Kidney tubule cell (primary cell): ENCODE measurements at places on chromosomes 1 and 21.
A peak's percentile ranks its signal among the peaks of the same experiment; 100 is the strongest.

- no peak for DNase-seq
These were observed 124.2 kb downstream of the GALNT2 start for GRCh38 chr1:230191079-230191804.

DNA sequence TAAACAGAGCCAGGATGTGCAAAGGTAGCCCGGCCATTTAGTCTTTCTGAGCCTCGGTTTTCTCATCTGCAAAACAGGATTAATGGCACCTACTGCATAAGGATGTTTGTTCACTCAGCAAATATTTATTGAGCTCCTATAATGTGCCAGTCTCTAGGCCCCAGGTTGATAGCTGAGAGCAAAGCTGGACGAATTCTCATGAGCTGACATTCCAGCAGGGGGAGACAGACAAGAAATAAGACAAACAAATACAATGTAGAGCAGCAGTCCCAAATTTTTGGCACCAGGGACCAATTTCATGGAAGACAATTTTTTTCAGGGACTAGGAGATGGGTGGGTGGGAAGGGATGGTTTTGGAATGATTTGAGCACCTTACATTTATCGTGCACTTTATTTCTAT lies 74.3 kb upstream of the PAX7 start:
- DNase-seq, result no peak

GRCh38 chr1:187257476-187257875 lies 428.7 kb downstream of the PLA2G4A start:
- no peak for DNase-seq

DNA sequence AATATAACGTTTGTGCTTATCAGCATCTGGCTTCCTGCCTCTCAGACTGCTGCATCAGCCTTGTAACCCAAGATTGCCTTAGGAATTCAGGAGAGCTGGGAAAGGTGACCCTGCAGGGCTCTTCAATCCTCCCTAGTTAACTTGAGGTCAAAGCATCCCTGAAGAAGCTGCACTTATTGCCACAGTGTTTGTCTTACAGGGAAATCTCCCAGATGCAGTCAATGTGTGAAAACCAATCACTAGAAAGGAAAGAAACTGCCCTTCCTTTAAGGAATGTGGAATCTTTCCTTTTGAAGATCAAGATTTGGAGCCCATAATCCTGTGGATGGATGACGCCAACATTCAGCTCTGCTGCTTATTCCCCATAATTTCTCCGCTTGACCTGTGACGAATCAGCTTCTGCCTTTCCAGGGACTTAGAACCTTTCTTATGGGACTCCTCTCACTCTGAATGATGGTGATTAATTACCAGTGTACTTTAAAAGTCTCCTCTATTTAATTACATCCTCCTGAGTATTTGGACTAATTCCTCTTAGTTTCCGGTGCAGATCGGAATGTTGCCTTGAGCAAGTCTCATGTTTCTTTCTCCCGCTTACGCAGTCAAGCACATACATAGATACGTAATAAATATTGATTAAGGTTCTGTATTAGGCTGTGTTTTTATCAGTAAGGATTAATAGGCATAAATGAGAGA lies 14.4 kb downstream of the ADAMTS5 start:
- DNase-seq, result peak; percentile 5

- DNase-seq, result peak; percentile 56
These were observed 175.8 kb downstream of the TNFSF18 start for GRCh38 chr1:172874950-172875349.

DNA sequence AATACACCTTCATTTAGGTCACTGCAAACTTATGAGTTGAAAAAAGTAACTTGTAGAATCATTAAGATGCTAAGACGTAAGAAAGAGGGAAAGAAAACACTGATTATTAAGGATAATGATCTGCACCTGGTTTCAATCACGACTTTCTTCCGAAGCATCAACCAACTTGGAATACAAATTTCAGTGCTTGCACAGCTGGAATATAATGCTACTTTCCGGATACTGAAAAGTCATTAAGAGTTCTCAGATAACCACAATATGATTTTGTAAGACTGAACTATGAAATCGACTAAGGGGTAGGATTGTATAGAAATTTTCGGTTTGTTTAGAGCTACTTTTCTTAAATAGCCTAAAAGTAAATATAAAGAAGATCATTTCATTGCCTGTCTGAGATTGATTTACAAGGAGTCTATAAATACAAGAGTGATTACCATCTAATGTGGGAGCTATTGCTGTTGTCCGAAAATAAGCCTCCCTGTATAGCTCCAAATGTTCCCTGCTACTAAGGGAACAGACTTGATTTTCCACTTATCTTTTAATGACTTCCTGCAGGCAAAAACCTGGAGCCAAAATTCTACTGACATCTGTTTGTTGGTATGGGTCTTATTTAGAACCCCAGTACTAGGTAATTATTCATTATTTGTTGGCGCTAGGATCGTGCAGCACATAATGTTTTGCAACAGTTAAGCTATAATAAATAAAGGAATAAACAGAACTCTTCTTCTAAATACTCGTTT lies 673.3 kb downstream of the KCNT2 start:
- no peak for DNase-seq

DNA sequence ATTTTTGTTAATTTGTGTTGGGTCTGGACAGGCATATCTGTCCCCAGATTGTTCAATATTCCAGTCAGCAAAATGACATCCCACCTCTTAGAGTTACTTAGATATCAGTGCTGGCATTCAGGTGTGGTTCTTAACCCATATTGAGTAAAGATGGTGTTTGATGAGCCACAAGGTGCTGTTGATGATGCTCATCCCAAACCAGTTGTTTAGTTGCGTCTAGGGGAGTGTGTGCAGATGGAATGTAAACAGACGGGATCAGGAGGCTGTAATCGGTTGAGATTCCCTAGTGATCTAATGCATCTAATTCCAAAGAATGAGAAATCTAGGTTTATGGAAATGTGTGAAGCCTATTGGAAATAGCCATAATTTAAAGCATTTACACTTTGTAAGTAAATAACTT lies 1.1 kb downstream of the HOOK1 start:
- peak; percentile 38 for DNase-seq

- peak; percentile 88 for DNase-seq
These were observed 32.9 kb downstream of the JAK1 start for GRCh38 chr1:64933296-64934070.

DNA sequence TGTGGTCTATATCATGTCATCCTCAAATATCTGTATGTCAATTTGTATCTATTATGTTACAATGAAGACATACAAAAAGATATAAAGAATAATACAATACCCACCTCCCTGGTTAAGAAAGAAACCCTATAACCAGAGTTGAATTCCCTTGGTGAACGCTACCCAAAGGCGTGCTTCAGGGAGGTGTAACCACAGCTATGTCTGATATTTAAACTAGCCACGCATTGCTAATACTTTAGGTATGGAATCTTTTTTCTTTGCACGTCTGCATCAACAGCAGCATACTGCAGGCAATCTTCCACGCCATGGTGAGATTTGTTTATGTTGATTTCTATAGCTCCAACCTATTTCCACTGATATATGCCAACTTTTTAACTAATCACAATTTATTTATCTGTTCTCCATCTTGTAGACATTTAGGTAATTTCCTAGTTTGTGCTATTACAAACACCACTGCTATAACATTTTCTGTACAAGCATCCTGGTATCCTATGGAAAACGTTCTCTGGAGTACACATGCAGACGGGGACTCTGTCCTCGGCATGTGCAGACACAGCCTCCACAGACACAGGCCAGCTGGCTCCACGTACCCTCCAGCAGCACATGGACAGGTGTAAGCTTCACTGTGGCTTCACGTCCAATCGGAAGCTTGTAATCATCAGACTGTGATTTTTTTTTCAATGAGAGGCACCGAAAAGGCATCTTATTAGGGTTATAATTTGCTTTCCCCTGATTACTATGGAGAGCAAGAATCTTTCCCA lies 58.5 kb downstream of the HSF2BP start:
- DNase-seq, result peak; percentile 82

GRCh38 chr1:15691434-15692032 lies 7.4 kb downstream of the PLEKHM2 start:
- no peak for DNase-seq

GRCh38 chr1:19597496-19598309 lies 46.4 kb upstream of the NBL1 start:
- DNase-seq, result peak; percentile 53

GRCh38 chr21:38993561-38993960 lies 187.8 kb downstream of the ETS2 start:
- DNase-seq, result peak; percentile 92

DNA sequence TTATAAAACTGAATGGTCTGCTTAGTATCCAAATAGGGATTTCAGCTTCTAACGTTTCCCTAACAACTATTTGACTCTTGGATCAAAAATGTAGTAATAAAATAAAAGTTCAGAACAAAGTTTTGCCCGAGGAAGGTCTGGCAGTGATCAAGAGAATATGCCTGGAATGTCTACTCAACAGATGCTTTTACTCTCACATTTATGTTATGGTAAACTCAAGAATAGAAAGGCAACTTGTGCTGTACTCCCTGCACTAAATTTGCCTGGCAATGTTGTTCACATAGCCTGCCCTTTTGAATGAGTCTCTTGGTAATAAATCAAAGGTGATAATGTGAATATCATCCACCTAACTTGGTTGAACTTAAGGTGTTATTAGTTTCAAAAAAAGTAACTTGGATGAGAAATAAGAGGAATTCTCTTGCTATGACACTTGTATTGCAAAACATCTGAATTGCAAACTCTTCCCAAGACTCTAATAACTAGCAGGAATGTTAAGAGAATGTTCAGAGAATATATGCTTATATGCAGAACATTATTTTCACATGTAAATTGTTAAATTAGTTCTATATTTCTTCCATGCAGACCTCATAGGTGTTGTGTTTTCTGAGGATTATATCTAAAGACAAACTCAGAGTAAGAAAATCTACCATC lies 215.8 kb downstream of the COL24A1 start:
- no peak for DNase-seq

- DNase-seq, result peak; percentile 78
These were observed 66.0 kb upstream of the CR1L start for GRCh38 chr1:207578796-207579435.

DNA sequence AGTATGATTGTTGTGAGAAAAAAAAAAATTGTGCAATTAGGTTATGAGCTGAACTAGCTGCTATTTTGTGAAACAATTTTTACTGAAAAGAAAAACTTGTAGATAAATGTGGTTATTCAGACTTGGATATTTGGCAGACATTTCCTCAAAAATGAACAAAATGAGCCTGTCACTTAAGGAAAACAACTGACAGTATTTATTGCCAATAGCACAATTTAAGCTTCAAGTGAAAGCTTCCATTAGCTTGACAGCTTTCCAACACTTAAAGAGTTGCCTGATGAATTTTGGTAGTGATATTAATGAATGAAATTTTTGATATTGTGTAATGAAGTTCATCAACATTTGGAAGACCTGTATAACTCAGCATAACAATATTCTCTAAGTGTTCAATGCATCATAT lies 116.1 kb upstream of the RGS1 start:
- DNase-seq, result no peak

DNA sequence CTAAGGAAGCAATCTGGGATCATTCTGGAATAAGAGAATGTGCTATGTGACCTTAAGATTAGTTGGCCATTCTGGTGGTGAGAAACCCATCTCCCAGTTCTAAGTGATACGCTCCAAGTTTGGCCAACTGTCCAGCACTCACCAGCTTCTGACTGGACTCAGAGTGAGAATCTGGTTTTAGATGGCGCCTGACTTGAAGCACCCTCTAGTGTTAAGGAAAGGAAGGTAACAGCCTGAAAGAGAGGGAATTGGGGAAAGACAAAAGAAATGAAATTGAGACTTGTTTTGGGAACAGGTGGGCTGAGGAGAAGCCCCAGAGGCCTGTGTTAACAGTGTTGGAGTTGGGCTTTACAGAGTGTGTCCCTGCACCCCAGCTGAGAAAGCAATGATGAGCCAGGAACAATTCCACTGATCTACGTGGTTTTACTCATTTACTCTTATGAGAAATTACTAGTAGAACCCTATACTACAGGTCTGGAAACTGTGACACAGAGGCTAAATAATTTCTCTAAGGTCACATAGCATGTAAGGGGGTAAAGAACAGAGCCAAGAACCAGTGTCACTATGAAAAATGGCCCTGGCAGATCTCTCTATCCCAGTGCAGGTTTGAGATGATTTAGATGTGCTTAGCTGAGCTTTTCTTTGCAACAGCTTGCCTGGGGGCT lies 9.3 kb upstream of the FCAMR start:
- DNase-seq, result peak; percentile 58

- no peak for DNase-seq
These were observed 20.9 kb upstream of the TTC4 start for GRCh38 chr1:54694771-54695170.

DNA sequence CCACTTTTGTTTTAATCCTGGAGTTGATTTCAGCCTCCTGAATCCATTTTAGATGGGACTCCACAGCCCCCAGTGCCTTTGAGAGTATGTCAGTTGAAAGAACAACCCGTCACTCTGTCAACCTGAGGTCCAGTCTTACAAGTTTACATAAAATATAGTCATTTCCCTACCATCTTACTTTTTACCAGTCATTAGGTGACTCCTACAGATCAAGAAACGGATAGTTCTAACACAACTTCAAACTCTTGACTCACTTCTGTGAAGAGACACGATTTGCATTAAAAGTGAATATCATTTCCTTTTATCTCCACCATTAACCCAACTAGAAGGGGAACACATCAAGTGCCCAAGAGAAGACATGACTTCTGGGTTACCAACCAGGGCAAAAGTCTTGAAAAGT lies 147.1 kb downstream of the NTPCR start:
- DNase-seq, result no peak

GRCh38 chr1:241105147-241105546 lies 251.9 kb downstream of the RGS7 start:
- no peak for DNase-seq

- no peak for DNase-seq
These were observed 27.6 kb downstream of the RUNX3 start for GRCh38 chr1:24902471-24902891.

GRCh38 chr1:87100271-87100670 lies 185.8 kb downstream of the HS2ST1 start:
- DNase-seq, result no peak

- no peak for DNase-seq
These were observed 88.3 kb upstream of the SGIP1 start for GRCh38 chr1:66445492-66446181.

DNA sequence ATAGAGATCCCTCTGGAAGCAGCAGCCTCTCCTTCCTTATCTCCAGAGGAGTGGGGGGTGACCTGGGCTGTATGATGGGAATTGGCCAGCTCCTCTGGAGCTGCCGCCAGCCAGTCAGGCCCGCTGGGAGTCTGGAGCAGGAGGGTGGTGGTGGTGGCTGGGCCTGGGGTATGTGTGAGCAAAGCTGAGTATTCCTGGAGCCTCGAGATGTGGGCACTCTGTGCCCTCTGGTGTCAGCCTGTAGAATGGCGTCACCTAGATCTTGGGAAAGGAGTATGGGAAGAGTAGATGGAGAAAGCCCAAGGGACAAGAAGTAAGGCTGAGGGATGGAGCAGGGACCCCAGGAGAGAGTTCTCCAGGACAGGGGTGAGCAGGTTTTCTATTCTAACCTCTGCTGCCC lies 16.0 kb downstream of the VANGL2 start:
- DNase-seq, result peak; percentile 62

- DNase-seq, result no peak
These were observed 408.1 kb downstream of the SETD4 start for GRCh38 chr21:35652196-35652595.

GRCh38 chr1:220410611-220411010 lies 117.3 kb upstream of the MARK1 start:
- DNase-seq, result no peak
